ENCODE measurements at places on chromosomes 1 and 21. TPM values are rescaled to one million over a fixed set of nuclear protein-coding genes. Genes with fewer than 3 reads are reported as not detected.

DNA sequence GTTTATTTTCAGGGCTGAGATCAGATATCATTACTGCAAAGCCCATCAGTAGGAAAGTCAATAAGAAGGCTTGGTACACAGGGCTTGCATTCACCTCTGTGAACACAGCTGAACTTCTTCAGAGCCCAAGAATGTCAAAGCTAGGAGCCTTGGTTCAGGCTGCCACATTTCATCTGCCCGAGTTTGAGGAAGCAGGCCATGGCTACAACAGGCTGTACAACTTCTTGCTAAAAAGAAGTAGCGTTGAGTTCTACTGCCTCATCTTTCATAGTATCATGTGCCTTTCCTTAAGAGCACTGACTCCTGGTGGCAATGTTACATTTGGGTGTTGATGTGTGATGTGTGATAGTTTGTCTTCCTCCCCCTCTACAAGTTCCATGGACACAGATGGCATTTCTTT, 10.1 kb downstream of the C1orf162 start:
- H3K27ac ChIP-seq = no peak overlapping the region
- no peak overlapping the region for H3K4me3 ChIP-seq
- DNase-seq = no peak
- H3K27me3 ChIP-seq = no peaks in the 10 kb centered on the region
- H3K36me3 ChIP-seq = no peaks in the 10 kb centered on the region
- no peaks in the 10 kb centered on the region for H3K4me1 ChIP-seq

DNA sequence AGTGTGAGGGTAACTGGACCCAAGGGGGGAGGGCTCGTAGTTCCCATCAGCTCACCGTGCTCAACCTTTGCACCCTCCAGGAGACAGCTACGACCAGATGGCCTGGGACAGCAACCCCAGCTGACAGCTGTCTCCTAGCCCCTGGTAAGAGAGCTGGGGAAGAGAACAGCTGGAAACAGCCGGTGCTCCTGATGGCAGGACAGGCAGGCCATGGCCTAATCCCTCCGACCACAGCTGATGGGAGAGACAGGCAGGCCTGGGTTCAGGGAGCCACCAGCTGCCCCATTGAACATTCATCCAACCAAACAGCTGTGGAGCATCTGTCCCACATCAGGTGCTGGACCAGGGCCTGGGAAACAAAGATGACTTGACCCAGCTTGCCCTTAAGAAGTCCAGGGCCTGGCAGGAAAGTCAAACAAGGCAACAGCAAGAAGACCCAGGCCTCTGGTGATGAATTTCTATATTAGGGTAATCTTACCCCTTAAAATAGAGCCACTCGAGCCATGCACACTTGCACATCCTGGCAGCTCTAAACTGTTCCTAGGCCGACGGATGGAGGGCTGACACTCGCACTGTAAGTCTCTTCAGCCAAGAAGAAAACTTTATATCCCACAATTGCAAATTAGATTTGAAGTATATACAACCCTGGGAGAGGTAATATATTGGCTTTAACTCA, 12.2 kb downstream of the OLFML2B start:
- no peak overlapping the region for H3K4me3 ChIP-seq
- H3K36me3 ChIP-seq = no peaks in the 10 kb centered on the region
- DNase-seq = no peak
- no peaks in the 10 kb centered on the region for H3K4me1 ChIP-seq
- no peaks in the 10 kb centered on the region for H3K27me3 ChIP-seq

DNA sequence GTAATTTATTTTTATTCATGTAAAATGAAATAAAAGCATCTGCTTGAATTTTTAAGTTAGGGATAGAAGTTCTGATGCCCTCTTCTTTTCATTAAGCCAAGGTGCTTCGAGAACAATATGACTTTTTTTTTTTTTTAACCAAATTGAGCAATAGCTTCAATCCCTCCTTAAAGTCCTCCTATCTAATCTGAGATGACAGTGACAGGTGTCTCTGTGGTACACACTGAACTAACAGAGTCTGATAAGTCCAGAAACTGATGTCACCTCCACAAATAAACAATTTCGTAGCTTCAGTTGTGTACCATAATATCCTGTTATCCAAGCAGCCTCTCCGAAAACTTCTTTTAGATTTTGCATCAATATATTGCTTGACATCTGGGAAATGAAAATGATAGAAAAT, 23.8 kb downstream of the MAP3K7CL start:
- no peaks in the 10 kb centered on the region for H3K36me3 ChIP-seq
- DNase-seq = no peak
- peak overlapping the region; percentile 87 for H3K27ac ChIP-seq
- no peaks in the 10 kb centered on the region for H3K27me3 ChIP-seq

Gene MSH4
- 0.12 TPM for total RNA-seq

Gene FYB2
- total RNA-seq = 0.39 TPM
